IMR-90 (cell line): ENCODE measurements at places on chromosomes 13 and 19. TPM values are rescaled to one million over a fixed set of nuclear protein-coding genes. Genes with fewer than 3 reads are reported as not detected.

The ZNF284 gene
- total RNA-seq, result 4.1 and 5.0 TPM in 2 replicates

The CDADC1 gene
- 0.54 and 0.83 TPM in 2 replicates for total RNA-seq

The ZNF726 gene
- total RNA-seq, result 1.9 and 2.0 TPM in 2 replicates

The SPRED3 gene
- total RNA-seq, result 0.56 and 0.90 TPM in 2 replicates

The FGF21 gene
- not detected in 2 replicates for total RNA-seq

The LILRB2 gene
- not detected in 2 replicates for total RNA-seq

The ZIK1 gene
- 9.2 and 11.8 TPM in 2 replicates for total RNA-seq

The TEX29 gene
- total RNA-seq, result not detected in 2 replicates

The PLPPR3 gene
- total RNA-seq, result 0.36 and 0.56 TPM in 2 replicates

The SIGLEC14 gene
- not detected in 2 replicates for total RNA-seq

The PPM1N gene
- total RNA-seq, result 0.56 and 0.90 TPM in 2 replicates

The EBI3 gene
- total RNA-seq, result 0.28 and 0.36 TPM in 2 replicates

DNA sequence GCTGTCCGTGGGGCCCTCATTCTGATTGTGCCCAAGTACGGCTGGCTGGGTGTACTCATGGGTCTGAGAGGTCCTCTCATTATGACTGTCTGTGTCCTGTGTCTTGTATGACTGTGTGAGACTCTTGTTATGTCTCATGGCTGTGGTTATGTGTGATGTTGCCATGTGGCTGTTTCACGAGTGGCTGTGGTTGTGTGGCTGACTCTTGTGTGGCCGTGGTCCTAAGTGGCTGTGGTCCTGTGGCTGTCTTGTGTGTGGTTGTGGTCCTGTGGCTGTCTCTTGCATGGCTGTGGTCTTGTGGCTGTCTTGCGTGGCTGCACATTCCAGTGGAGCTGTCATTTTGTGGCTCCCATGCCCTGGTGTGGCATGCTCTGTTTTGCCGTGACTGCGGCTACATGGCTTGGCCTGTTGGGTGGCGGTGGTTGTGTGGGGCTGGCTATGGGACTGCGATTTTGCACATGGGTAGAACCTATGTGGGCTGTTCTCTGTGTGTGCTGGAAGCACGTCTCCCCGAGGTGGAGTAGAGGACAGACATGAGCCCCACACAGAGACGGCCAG is 2.5 kb downstream of the LYL1 start:
- H3K36me3 ChIP-seq, result peaks cover 10% of the 10 kb centered on the region; the same call in 1 of the 2 replicates
- no peak for DNase-seq
- no peak overlapping the region for H3K4me3 ChIP-seq
- H3K27ac ChIP-seq, result no peak overlapping the region

DNA sequence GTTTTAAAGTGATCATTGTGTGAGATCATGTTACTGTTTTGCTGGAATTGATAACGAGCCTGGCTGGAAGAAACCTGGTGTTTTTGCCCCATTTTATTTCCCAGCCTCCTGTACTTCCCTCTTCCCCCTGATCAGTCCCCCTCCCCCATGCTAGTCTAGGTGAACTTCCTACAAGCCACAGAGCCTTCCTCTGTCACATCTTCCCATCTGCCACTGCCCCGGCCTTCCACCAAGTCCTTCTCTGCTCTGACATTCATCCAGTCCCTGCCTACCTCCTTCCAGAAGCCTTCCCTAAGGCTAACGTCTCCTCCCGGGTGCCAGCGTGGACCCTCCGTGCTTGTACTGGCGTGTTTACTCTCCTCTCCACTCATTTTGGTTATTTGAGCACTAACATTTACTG is 14.3 kb downstream of the FARP1 start:
- peak overlapping the region; percentile 3; the same call in 1 of the 2 replicates for H3K27ac ChIP-seq
- no peak overlapping the region for H3K4me3 ChIP-seq
- no peaks in the 10 kb centered on the region for H3K27me3 ChIP-seq
- peaks cover 15% of the 10 kb centered on the region for H3K4me1 ChIP-seq
- DNase-seq, result peak; percentile 40

- peak; percentile 27 for DNase-seq
- H3K27me3 ChIP-seq, result no peaks in the 10 kb centered on the region
- H3K36me3 ChIP-seq, result peaks cover 3% of the 10 kb centered on the region; the same call in 1 of the 2 replicates
- no peak overlapping the region for H3K4me3 ChIP-seq
- H3K27ac ChIP-seq, result no peak overlapping the region
Observed at GRCh38 chr19:18763674-18764590, 27.2 kb downstream of the COMP start.

DNA sequence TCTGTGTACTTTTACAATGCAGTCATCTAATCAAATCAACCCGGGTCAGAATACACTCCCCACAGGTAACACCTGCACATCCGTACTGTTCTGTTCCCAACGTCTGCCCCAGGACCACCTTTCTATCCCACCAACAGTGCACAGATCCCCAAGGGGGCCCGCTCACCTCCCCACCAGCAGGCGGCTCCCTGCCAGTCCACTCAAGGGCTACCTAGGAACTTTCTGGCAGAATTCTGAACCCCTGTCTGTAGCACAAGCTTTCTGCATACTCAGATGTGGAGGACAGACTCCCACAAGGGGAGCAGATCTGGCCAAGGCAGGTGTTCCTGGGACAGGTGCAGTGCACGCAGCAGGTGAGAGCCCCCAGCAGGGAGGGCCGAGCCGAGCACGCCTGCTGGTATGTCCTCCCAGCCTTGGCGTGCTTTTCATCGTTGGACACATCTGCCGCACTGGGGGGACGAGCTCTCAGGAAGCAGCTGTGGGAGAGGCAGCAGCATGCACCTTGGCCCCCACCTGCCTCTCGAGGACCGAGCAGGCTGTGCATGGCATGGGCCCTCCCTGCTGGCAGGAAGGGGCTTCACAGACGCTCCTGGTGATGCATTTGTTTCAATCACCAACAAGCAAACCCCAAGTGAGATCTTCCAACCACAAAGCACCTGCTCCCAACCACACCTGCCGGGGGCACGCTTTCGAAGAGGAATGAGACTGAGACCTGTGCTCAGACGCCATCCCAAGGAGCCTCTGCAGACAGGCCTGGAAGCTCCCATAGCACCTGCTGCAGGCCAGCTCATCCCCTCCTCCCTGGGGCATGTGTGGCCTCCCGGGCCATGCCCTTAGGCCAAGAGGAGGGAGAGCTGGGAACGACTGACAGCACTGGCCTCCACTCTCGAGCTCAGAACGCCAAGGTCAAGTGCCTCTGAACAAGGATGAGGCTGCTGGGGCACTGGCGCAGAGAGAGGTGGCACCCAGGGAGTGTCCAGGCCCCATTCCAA is 35.9 kb downstream of the RAB20 start:
- H3K4me1 ChIP-seq, result no peaks in the 10 kb centered on the region; the same call in 1 of the 2 replicates
- no peak overlapping the region for H3K4me3 ChIP-seq
- DNase-seq, result no peak
- no peaks in the 10 kb centered on the region for H3K27me3 ChIP-seq

DNA sequence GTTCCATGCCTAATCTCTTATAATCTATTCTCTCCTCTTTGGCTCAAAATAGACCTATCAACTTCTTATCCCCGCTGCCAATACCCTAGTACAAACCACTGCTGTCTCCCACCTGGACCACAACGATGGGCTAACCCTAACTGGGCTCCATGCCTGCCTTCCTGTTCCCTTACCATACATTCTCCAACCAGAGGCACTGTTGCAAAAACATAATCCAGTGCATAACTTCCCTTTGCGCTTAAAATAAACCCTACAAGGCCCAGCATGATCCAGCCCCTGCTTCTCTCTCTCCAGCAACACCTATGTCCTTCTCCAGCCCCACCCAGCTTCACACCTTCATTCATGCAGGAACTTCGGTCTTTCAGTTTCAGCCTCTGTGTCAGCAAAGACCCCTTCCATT is 27.4 kb upstream of the CEBPA start:
- no peak overlapping the region for H3K4me3 ChIP-seq
- no peaks in the 10 kb centered on the region for H3K4me1 ChIP-seq
- no peak overlapping the region for H3K27ac ChIP-seq

DNA sequence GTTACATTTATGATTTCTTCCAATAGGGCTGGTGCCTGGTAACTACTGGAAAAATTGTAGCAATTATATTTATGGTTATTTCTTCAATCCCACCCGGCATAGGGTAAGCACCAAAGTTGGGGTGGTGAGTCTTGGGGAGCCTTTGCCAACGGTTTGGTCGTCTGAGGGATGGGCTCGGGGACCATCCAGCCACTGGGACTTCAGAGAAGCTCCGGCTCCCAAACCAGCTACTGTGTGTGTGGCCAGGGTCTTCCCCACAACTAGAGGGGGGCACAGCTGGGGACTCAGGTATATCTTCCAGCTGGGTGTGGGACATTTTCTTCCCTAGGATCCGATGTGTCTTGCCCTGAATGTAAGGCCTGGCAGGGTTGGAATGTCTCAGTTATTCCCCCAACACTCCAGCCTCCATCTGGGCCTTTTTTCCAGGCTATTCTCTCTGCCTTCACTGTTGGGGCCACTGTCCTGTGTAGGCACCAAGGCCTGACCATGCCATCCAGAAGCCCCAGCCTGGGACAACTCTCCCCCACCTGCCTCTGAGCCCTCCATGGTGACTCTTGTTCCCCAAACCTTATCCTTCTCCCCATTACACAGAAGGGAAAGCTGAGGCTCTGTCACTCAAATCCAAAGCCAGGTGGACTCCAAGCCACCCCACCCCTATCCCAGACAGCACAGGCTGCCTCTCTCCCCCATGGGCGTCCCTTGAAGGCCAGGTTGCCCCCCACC is 1.1 kb upstream of the IFI30 start:
- no peak overlapping the region for H3K4me3 ChIP-seq
- H3K36me3 ChIP-seq, result peaks cover 13% of the 10 kb centered on the region; the same call in 1 of the 2 replicates
- no peak for DNase-seq
- peaks cover 4% of the 10 kb centered on the region; the same call in 1 of the 2 replicates for H3K27me3 ChIP-seq
- H3K27ac ChIP-seq, result no peak overlapping the region

DNA sequence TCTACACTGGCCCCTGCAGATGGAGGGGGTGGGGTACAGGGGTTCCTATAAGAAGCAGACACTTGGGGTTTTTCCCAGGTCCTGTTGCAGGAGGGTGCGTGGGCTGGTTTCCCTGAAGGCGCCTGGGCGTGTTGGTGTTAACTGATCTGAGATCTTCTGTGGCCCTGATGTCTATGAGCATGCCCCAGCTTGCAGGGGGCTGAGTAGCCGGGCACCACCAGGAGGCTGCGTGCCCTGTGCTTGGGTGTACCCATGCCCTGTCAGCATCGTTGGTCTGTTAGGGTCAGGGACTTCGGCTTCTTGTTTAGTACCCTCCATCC is 45.3 kb downstream of the CAPN12 start:
- no peaks in the 10 kb centered on the region for H3K27me3 ChIP-seq
- no peak overlapping the region for H3K4me3 ChIP-seq
- no peak for DNase-seq
- peak overlapping the region; percentile 15; the same call in 1 of the 2 replicates for H3K27ac ChIP-seq
- H3K4me1 ChIP-seq, result peaks cover 14% of the 10 kb centered on the region

GRCh38 chr13:28110414-28110813 is 10.0 kb upstream of the FLT3 start:
- no peak overlapping the region for H3K4me3 ChIP-seq
- peaks cover 4% of the 10 kb centered on the region for H3K27me3 ChIP-seq
- no peaks in the 10 kb centered on the region for H3K36me3 ChIP-seq
- DNase-seq, result no peak
- H3K4me1 ChIP-seq, result no peaks in the 10 kb centered on the region

DNA sequence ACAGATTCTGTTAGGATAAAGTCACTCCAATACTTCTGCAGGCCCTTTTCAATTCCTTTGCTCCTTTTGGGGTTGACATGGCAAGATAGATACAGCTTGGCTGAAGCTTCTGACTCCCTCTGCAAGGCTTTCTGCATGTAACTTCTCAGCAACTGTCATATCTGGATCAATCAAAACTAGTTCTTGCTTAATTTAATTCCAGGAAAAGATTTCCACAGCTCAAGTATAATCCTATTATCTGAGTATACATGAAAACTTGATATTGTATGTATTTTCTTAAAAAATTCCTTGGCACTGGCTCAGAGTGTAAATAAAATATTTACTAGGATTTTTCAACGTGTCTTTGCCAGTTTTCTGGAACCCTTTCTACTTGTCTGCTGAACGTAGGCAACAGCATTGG is 109.6 kb downstream of the STARD13 start:
- no peak for DNase-seq
- H3K36me3 ChIP-seq, result peaks cover 15% of the 10 kb centered on the region
- no peaks in the 10 kb centered on the region for H3K27me3 ChIP-seq
- peaks cover 24% of the 10 kb centered on the region for H3K4me1 ChIP-seq

DNA sequence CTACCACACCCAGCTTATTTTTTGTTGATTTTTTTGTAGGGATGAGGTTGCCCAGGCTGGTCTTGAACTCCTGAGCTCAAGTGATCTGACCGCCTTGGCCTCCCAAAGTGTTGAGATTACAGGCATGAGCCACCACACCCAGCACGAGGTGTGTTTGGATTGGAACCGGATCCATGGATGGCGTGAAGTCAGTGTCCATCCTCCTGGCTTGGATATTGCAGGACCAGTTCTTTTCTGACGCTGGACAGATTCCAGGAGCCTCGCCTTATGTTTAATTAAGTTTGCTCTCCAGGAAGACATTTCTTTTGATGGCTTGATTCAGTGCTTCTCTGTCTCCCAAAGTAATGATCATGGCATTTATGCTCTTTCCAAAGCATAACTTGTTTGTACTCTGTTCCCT is 14.4 kb upstream of the RFXAP start:
- DNase-seq, result no peak
- H3K4me1 ChIP-seq, result no peaks in the 10 kb centered on the region
- H3K27me3 ChIP-seq, result peaks cover 4% of the 10 kb centered on the region
- H3K36me3 ChIP-seq, result no peaks in the 10 kb centered on the region
- no peak overlapping the region for H3K4me3 ChIP-seq

- H3K27me3 ChIP-seq, result 0 out of 2 replicates have a peak, but pooled peaks cover 2% of the 10 kb centered on the region
- no peaks in the 10 kb centered on the region for H3K36me3 ChIP-seq
- no peak for DNase-seq
- H3K4me3 ChIP-seq, result no peak overlapping the region
- H3K27ac ChIP-seq, result no peak overlapping the region
Observed at GRCh38 chr19:43439032-43439708, 24.5 kb downstream of the TEX101 start.

GRCh38 chr19:51131780-51132680 is 7.3 kb downstream of the SIGLEC9 start:
- no peaks in the 10 kb centered on the region; the same call in 1 of the 2 replicates for H3K27me3 ChIP-seq
- H3K36me3 ChIP-seq, result no peaks in the 10 kb centered on the region
- no peak overlapping the region for H3K4me3 ChIP-seq
- peak; percentile 38 for DNase-seq

GRCh38 chr19:32150605-32151004 is 194.8 kb upstream of the ZNF507 start:
- H3K4me1 ChIP-seq, result no peaks in the 10 kb centered on the region
- no peaks in the 10 kb centered on the region for H3K27me3 ChIP-seq
- no peak for DNase-seq
- H3K4me3 ChIP-seq, result no peak overlapping the region
- H3K27ac ChIP-seq, result no peak overlapping the region
- no peaks in the 10 kb centered on the region for H3K36me3 ChIP-seq
